AML-193 (cell line): ENCODE measurements at places on chromosomes 6 and 20.

GRCh38 chr6:106442395-106442794, 81.9 kb downstream of the CRYBG1 start:
- DNase-seq = no peak

- DNase-seq = no peak
Measured at GRCh38 chr6:166567107-166567506, 19.4 kb downstream of the RAMACL start.

DNA sequence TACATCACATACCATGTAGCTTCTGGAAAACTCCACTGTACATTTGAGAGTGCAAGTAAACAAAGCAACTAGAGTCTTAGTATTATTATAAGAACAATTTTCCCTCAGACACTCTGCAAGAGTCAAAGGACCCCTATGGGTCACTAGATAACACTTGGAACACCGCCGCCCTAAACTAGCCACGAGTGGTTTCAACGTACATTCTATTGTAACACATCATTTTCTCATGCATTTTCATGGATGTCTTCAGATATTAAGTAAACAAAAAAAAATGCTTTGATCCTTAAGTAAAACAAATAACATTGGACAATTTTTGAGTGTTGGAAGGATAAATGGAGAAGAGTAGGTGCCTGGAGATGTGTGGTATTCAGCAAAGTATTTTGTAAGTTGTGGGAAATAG, 3.2 kb upstream of the RNF146 start:
- DNase-seq = no peak

DNA sequence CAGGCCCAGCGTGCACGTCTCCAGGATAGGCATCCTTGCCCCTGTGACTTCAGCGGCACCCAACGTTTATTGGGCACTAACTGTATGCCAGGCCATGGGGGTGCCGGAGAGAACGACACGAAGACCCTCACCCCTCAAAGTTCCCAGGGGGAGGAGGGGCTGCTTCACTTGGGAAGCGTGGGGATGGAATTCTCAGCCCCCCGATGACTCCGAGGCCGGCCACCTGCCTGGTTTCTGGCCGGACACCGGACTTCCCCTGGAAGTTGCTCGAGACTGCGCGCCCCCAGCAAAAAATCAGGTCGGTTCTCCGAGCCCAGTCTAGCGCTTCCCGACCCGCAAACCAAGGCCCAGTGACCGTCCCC, 275 bp upstream of the MAVS start:
- no peak for DNase-seq

DNA sequence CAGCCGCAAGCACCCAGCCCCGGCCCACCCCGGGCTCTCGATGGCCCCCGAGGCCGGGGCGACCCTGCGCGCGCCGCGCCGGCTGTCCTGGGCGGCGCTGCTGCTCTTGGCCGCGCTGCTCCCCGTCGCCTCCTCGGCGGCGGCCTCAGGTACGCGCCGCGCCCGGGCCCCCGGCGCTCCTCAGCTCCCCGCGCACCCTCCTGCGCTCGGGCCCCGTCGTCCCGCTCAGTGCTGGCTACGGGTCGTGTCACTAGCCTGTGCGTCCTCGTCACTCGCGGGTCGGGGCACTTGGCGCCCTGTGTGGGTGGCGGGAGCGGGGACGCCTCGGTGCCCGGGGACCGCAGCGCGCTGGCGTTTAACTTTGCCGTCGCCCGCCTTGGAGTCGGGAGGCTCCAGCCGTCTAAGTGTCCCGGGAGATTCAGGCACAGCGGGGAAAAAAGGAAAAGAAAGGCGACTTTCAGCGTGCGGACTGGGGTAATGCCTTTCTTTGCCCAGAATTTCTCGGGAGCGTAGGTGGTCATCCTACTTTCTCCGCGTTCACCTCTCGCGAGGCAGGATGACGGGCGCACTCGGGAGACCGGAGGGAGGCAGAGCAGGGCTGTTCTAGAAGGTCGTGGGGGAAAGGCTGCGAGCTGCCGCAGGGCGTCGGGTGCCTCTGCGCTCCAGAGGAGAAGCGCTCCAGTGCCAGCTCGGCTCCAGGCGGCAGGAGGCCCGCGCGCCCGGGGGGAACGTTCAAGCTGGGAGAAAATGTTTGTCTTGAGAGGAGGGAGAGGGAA, 545 bp downstream of the FNDC1 start:
- DNase-seq = no peak

- DNase-seq = no peak
Measured at GRCh38 chr20:39282619-39283092, 320.5 kb downstream of the DHX35 start.

DNA sequence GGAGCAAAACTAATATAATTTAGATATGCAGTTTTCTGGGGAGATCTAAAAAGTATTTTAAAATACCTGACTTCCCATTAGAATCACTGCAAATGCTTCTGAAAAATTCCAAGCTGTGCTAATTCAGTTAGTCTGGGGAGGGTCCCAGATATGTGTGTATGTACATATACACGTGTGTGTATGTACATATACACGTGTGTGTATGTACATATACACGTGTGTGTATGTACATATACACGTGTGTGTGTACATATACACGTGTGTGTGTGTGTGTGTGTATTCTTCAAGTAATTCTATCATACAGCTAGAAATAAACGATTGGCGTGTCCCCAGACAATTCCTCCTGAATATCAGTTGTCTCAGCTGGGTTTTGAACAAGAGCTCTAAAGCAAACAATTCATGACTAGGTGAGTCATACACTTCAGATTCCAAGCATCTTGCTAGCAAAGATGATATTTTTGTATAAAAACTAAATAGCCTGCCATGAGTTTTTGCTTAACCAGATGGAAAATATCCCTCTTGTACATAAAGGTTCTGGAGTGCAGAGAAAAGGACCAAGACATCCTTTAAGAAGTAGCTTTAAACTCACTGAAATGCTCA, 58.2 kb downstream of the SPACA1 start:
- no peak for DNase-seq

GRCh38 chr20:63529861-63530787, 7.1 kb downstream of the PTK6 start:
- no peak for DNase-seq

DNA sequence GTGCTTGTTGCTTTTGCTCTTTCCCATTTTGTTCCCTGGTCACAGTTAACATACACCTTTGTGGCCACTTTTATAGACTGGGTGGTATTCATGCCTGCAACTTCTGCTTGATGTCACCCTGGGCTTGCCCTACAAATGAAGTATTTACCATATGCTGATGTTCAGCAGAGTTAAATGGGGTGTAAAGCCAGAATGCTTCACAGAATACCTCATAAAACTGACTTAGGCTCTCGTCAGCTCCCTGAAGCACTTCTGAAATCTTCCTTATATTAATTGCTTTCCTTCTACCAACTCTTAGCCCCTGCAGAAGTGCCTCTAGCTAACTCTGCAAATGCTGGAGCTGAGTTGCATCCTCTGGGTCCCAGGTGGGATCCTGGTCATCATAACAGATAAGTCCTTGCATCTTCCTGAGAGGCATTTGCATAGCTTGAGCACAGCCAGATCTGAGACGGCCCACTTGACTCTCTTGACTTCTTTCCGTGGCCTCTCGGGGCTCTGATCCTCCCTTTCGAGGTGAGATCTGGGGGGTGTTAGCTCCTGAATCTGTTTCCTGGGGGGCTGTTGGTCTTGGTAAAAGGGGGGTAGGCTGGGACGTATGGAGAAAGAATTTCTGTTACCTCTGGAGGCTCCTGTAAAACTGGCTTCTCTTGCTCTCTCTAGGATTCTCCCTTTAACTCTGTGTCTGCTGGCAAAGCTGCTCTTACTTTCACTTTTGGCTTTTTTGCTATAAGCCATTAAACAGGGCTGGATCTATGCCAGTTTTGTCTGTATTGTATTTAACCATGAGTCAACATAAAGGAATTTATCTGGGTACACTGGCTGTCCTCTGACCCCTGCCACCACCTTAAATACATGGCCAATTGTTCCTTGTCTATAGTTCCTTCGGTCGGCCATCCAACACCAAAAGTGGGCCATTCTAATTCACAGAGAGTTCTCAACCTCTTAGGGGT, 223.0 kb upstream of the SYNCRIP start:
- no peak for DNase-seq

DNA sequence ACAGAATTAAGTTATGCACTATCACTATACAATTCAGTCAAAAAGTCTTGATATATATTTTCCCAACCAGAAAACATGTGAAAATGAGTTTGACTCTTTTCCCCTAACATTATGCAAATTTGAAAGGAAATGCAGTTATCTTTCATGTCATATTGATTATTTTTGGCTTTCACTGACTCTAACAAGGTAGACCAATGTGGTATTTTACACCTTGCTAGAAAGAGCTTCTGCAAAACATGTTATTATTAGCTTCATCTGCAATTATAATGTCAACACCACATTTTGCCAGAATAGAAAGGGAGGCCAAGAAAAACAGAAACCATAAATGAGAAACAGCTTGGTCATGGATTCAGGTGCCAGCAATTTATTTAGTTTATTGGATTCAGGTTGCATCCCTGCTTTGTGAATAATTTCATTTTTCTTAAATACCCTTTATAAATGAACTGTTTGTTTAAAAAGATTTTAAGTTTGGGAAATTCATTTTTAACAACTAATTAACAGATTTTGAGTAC, 226.1 kb upstream of the GJE1 start:
- no peak for DNase-seq

DNA sequence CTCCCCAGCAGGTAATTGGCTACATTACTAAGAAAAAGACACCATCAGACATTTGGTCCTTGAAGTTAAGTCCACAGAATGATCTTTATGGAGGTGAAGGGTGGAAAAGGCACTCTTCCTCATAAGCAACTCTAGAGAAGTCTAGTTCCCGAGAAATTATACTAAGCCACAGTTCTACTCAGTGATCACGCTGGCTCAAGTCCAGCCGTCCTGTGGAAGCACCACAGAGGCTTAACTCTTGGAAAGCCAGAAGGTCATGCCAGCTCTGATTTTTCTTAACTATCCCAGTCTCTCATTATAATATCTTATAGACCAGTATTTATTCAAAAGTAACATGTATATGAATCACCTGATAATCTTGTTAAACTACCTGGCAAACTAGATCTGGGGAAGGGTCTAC, 258.5 kb downstream of the EYA4 start:
- DNase-seq = no peak

DNA sequence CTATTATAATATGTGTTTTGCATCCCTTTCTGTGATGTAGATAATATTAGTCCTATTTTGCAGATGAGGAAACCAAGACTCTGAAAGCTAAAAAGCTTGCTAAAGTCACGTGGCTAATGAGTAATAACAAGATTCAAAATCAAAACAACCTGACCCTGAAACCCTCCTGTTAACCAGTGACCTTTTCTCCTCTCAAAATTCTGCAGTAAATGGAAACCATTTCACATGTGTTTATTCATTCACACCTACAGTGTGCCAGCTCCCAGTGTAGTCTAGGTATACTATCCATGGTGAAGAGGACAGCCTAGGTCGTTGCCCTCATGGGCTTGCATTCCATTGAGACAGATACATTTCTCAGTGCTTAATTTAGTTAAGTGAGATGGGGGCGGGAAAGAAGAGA, 30.6 kb upstream of the PHACTR2 start:
- no peak for DNase-seq

- DNase-seq = no peak
Measured at GRCh38 chr6:14934013-14934412, 311.9 kb upstream of the JARID2 start.

GRCh38 chr20:49344975-49345374, 67.1 kb upstream of the ZNFX1 start:
- DNase-seq = no peak
